Stimulated activated CD4-positive, alpha-beta T cell treated with anti-CD3 and anti-CD28 coated beads, Interleukin-1b, Interleukin-23, amount 100 ng/mL, for 48 hours (primary cell): ENCODE measurements at places on chromosomes 2 and 18.

- DNase-seq: no peak
Measured at GRCh38 chr2:127070221-127070620, 36.7 kb downstream of the BIN1 start.

- no peak for DNase-seq
Measured at GRCh38 chr18:62616331-62616805, 93.5 kb downstream of the ZCCHC2 start.

GRCh38 chr2:27264753-27265535, 2.1 kb upstream of the SLC30A3 start:
- peak; percentile 61 for DNase-seq

DNA sequence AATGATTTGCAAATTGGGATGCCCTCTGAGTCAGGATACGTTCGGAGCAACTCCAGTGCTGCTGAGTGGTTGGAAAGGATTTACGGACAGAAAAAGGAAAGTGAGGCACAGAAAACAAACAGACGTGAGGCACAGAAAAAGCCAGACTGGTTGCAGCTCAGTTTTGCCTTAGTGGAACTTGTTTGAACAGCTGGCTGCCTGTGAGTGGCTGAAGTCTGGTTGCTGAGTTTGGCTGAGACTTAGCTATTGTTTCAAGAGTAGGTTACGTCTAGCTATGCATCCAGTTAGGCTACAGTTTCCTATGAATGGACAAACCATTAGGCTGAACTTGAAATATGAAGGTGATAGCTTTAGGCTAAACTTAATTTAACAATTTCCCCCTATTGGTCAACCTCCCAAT, 256.6 kb downstream of the VAPA start:
- no peak for DNase-seq

DNA sequence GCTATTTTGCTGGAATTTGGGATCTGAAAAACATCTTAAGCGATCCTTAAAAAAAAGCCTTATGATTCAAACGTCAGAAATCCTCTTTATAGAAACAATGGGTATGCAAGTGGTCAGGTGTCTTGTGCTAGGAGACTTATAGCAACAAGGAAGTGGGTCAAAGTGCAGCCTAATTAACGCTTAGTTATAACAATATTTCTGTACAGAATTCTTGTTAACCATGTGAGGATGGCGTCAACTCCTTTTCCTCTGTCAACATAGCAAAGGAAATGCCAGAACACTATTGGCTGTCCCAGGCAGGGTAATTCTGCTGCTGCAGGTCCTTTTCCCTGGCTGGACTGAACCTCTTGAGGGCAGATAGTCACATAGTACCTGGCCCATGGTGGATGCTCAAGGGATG, 189.4 kb downstream of the MSH2 start:
- no peak for DNase-seq

- no peak for DNase-seq
Measured at GRCh38 chr2:145079641-145080040, 559.7 kb upstream of the ZEB2 start.

DNA sequence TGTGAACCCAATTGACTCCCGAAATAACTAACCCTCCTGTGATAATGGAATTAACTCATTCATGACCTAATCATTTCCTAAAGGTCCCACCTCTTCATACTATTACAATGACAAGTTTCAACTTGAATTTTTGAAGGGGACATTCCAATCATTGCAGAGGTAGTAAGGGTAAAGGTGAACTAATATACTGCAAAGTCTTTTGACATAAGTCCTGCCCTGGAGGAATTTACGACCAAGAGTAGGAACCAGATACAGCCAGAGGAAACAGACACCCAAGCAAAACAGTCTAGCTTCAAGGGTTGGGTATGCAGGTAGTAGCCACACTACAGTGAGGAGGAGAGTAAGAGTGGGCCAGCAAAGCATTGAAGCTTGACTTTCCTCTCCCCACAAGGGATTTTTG, 1.2 kb upstream of the SRBD1 start:
- no peak for DNase-seq

- no peak for DNase-seq
Measured at GRCh38 chr2:28436525-28437051, 43.9 kb downstream of the FOSL2 start.

DNA sequence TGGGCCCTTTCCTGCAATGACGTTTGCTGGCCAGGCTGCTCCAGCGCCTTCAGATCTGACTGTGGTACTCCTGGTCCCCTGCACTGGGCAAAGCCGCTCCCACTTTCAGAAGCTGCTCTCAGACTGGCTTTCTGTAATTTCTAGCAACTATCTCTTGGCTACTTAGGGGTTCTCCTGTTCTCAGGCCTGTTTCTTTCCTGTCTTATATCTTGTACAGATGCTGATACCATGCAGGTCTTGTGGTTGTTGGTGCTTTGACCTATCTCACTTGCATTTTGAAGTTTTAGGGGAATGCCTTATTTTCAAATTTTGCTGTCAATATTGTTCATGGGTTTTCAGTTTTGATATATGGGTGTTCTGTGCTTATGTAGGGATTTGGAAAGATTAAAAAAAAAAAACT, 145.8 kb downstream of the CLIP4 start:
- DNase-seq: no peak

GRCh38 chr2:95029898-95030341, 4.4 kb downstream of the MAL start:
- DNase-seq: no peak

- no peak for DNase-seq
Measured at GRCh38 chr18:63260380-63260754, 59.2 kb downstream of the BCL2 start.

DNA sequence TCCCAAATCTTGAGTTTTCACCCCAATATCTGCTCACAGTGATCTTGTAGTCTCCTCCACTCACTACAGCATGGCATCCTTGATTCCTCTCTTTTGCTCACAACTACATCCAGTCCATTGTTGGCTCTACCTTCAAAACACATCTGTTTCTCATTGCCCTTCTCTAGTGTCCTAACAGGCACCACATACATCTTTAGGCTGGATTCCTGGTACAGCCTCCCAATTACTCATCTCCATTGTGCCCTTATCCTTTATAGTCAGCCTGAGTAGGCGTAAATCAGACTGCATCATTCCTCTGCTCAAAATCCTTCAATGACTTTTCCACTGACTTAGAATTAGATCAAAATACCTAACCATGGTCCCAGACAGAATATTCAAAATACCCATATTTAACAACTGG, 10.7 kb upstream of the TAF1B start:
- no peak for DNase-seq

DNA sequence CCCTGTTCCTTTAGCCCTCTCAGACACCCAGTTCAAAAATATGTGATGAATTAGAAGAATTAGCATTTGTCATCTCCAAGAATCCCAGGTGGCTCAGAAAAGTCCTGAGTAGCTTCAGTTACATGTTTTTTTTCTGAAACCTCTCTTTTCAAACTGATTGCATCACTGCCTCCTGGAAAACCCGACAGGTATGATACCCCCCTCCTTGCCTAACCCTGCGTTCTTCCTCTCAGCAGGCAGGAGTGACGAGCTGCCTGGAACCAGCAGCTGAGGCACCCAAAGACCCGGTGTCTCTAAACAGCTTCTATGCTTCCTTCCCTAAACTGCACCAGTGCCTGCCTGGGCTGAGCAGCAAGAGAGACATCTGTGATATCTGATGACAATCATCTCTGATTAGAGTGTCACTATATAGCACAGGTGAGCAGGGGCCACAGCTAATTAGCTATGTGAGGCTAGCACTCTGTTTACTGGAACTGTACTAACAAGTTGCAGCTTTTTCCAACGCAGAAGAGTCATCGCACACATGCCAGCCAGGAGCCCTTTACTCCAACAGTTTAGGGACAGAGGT, 376.4 kb upstream of the ATP5MC3 start:
- no peak for DNase-seq

- no peak for DNase-seq
Measured at GRCh38 chr2:46774499-46775228, 140.9 kb downstream of the MCFD2 start.

DNA sequence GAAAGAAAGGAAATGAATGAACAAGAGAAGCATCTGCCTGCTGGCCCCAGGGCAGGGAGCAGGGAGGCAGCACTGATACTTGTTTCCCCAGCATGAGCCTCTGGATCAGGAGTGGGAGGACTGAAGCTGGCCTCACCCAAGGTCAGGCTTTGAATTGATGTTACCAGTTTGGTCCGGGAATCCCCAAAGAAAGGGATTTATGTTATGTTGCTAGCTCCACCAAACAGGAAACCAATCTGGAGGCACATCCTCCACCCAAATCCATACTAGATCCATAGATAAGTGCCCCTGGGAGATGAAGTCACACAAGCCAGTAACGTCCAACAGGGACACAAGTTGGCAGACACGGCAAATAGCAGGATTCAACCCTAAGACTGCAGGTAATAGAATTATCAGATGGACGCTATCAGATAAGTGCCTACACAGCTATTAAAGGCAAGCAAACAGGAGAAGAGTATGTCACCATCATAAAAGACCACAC, 85.9 kb downstream of the MTCL1 start:
- DNase-seq: no peak

GRCh38 chr2:12436935-12437561, 279.7 kb upstream of the TRIB2 start:
- DNase-seq: no peak

GRCh38 chr2:23924589-23925359, 2.1 kb downstream of the ATAD2B start:
- DNase-seq: no peak

GRCh38 chr2:120541553-120541932, 194.1 kb upstream of the GLI2 start:
- no peak for DNase-seq

GRCh38 chr2:134401081-134401497, 147.2 kb downstream of the MGAT5 start:
- no peak for DNase-seq

DNA sequence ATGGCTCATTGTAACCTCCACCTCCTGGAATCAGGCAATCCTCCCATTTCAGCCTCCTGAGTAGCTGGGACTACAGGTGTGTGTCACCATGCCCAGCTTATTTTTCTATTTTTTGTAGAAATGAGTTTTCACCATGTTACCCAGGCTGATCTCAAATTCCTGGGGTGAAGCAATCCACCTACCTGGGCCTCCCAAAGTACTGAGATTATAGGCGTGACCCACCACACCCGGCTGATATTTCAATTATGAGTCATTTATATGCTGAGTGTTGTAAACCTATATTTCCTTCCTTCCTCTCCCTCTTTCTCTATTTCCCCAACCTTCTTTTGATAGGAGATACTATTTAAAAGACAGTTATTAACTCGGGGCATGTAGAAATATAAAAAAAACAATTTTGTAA, 469.6 kb upstream of the ID2 start:
- DNase-seq: no peak

- DNase-seq: no peak
Measured at GRCh38 chr2:63225964-63226686, 175.5 kb downstream of the OTX1 start.

DNA sequence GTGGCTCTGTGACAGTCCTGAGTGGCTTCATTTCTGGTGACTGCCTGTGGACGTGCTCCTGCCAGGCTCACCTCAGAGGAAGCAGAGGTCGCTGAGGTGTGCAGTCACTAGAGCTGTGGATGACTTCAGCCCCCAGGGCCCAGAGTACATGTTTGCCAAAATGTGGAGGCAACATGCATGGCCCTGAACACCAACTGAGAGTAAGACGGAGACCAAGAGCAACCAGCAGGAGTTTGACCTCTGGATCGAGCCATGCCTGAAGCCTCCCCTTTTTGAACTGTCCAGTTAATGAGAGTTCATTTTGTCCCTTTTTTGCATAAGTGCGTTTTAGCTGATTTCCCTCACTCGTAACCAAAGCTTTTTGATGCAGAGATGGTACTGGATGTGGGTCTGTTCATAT, 184.9 kb downstream of the RTP5 start:
- no peak for DNase-seq

DNA sequence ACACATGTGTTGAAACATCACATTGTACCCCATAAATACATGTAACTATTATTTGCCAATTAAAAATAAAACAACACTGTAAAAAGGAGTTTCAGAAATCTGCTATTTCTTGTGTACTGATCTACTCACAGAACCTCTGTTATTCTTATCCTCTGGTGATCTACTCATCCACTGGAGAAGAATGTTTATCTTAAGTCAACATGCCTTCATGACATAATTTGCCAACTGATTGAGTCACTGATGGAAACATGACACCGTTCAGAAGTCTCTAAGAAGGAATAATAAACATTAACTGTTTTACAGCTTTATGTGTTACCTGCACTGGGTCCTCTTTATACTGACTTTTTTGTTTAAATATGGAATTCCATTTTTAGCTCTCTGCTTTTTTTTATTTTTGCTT, 555.2 kb downstream of the DCDC2C start:
- DNase-seq: no peak

GRCh38 chr2:19256121-19256601, 102.3 kb downstream of the OSR1 start:
- DNase-seq: no peak

GRCh38 chr2:239389414-239390329, 11.1 kb downstream of the HDAC4 start:
- DNase-seq: no peak

DNA sequence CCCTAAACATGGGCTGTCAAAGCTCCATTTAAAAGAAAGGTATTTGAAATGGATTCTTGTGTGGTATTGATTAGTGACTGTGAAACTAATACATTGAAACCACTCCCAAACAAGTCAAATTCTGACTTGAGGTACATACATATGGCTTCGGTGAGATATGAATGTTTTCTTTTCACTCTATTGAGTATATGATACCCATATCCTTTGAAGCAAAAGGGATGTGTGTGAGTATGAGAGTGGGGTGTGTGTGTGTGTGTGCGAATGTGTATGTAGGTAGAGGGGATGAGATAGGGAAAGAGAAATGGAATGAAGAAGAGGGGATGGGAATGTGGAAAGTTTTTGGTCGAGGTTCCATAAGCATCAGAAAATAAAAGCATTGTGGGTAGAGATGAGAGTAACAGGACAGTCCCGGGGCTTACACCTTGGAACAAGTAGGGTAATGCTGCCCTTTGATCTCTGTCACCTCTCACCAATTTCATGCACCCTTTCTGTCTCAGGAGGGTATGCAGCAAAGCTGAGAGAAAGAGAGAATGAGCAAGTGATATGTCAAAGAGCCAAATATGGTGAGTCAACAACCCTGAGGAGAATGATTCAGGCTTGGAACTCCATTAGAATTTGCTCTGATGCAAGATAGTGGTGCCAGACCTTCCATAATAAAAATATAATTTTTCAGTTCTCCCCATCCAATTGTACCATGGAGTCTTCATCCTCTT, 64.0 kb upstream of the ZEB2 start:
- peak; percentile 11 for DNase-seq

DNA sequence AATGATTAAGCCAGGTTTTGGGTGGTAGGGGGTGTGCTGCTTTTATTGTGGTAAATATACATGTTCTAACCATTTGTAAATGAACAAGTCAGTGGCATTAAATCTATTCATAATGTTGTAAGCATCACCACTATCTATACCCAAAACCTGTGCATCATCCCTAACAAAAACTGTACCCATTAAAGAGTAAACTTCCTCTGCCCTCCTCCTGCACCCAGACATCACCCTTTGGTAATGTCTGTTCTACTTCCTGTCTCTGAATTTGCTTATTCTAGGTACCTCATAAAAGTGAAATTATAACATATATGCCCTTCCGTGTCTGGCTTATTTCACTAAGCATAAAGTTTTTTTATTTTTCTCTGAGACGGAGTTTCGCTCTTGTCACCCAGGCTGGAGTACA, 14.1 kb downstream of the RIF1 start:
- DNase-seq: no peak
